ENCODE measurements at places on chromosomes 5 and 9.

DNA sequence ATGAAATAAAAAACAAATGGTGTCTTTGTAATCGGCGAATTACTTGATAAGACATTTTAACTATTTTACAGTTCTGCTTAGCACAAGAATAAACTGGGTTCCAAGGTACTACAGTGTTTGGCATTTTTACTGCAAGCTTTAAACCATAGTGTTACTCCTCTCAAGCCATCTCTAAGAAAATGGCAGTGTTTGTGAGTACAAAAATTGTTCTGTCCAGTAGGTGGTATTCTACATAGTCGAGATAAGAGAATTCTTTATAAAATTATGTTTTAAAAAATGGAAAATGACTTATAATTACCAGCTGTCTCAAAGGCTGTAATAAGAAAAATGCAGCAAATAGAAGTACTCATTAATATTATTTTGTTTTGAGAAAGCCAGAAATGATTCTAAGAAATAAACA lies 3.2 kb downstream of the SMIM15 start:
- DNase-seq: no peak

GRCh38 chr5:113274836-113275414 lies 159.9 kb downstream of the TSSK1B start:
- no peak for DNase-seq

- peak; percentile 63 for DNase-seq
Observed at GRCh38 chr5:56328753-56329560, 95.8 kb upstream of the ANKRD55 start.

DNA sequence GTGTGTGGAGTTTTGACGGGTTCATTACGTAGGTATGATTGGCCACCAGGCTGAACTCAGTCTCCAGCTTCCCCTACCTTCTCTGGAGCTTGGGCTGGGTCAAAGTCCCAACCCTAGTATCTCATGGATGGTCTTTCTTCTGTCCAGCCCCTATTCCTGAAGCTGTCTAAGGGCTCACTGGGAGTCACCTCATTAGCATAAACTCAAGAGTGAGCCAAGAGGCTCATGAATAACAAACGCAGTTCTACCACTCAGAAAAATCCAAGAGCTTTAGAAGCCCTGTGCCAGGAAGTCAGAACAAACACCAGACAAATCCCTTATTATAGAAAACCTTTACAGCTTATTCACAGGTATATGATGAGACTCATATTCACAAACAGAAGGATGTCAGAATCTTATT lies 180.3 kb upstream of the NFIL3 start:
- no peak for DNase-seq

All from MCF 10A (cell line).